ENCODE measurements at places on chromosomes 5 and 9.

DNA sequence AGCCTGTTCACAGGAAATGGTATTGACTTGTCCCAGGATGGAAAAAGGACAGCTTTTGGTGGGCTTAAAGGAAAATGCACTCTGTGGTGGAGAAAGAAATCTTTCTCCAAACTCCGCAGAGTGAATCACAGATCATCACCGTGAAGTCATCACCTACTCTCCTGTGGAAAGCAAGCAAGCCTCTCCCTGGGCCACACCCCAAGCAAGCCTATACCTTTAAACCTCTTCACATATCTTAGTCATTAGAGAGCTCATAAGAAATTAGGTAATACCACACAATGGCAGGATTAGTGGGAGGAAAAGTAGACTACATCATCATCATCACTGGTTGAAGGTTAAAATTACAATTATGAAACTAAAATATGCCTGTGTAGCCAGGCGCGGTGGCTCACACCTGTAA is 23.2 kb downstream of the TLE1 start:
- DNase-seq, result no peak

DNA sequence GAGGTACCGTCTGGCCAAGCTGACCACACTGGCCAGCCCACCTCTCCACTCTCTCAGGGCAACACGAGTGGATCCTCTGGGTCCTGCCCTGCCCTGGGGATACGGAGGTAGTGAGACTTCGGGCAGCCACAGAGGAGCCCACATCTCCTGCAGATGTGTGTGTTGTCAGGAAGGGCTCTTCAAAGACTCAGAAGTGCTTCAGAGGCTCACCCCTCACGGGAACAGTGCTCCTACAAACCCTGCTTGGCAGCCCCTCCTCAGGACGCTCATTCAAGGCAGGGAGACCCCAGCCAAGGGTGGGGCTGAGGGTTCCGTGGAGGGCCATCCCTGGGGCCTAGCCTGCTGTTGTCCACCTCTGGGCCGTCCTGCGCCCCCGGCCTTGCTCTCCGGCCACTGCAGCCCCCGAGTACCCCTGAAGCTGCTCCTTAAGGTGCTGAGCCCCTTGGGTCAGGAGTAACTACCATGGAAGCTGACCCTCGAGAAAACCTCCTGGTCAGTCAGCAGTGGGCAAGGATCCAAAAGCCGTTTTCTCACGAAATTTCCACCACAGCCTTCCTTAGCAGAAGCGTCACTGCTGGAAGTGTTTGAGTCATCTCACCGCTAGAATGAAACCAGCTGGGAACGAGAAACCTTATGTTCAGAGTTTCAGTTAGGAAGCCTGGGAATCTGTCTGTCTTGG is 23.2 kb upstream of the LRRC14B start:
- DNase-seq, result no peak

- DNase-seq, result no peak
Observed at GRCh38 chr5:102937894-102938293, 182.0 kb downstream of the GIN1 start.

- no peak for DNase-seq
Observed at GRCh38 chr5:94125107-94125506, 383.7 kb upstream of the POU5F2 start.

DNA sequence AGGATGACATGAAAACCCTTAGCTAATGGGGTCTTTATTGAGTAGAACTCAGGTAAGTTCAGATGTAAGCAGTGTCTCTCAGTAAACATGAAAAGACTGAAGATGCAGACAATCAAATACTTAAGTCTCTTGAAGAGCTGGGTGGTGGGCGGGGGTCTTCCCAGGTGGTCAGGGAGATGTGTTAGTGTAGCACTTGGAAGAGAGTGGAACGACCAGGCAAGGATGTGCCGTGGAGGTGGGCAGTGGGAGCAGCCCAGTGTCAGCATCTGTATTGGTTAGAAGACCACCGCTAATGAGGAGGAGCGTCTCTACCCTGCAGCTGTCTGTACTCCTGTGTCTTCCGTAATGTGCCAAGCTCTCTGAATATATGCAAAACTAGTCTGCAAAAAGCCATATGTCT is 4.4 kb downstream of the S1PR3 start:
- no peak for DNase-seq

DNA sequence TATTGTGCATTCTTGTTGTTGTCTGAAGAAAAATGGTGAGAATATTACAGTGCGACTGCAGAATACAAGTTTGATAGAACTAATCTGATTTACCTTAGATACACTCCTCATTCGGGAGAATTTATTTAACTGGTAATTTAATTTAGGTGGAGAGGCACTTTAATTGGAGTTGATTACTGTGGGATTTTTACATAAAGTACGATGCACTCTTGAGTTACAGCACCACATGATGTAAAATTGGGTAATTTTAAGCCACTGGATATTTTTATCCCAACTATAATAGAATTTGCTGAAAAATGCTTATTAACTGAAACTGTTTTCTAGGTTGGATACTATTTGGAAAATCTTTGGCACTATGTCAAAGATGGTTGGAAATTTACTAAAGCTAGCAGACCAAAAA is 35.4 kb upstream of the ALDOB start:
- no peak for DNase-seq

DNA sequence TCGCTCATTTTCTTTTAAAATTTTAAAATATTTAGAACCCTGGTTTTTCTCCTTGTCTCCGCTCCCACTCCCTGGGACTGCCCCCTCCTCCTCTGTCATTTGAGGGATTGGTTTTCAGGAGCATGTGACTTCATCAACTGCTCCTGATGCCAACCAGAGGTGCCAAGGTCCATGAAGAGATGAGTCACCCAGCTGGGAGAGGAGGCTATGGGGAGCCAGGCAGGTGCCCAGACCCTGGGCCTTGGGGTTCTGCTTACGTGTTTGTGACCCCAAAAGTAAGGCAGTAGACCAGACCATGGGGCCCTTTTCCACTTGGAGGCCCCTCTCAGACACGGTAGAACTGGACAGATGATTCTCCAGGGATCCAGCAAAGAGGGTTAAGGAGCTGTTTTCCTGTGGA is 167.0 kb downstream of the FGF18 start:
- DNase-seq, result no peak

- no peak for DNase-seq
Observed at GRCh38 chr5:164663198-164663989, 1158.0 kb downstream of the MAT2B start.

GRCh38 chr5:11734369-11734768 is 169.9 kb downstream of the CTNND2 start:
- DNase-seq, result no peak

- DNase-seq, result no peak
Observed at GRCh38 chr9:127874301-127875221, 2.9 kb downstream of the AK1 start.

GRCh38 chr9:122164286-122164685 is 4.6 kb downstream of the MORN5 start:
- no peak for DNase-seq

GRCh38 chr5:77630114-77630680 is 8.3 kb downstream of the OTP start:
- DNase-seq, result peak; percentile 80

DNA sequence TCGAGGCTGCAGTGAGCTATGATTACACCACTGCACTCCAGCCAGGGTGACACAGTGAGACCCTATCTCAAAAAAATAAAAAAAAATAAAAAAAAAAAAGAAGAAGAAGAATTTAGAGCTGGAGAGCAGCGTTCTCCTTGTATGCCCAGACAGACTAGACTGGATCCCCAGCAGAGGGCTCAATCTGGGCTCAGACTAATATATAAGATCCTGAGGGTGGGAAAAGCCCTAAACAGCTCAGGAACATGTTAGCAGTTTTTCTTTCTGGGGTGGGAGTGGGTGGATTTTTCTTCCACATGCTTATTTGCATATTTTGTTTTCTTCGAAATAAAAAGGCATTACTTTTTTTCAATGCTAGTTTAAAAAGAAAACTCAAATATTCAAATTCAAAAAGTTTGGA is 904 bp upstream of the BSPRY start:
- DNase-seq, result no peak

DNA sequence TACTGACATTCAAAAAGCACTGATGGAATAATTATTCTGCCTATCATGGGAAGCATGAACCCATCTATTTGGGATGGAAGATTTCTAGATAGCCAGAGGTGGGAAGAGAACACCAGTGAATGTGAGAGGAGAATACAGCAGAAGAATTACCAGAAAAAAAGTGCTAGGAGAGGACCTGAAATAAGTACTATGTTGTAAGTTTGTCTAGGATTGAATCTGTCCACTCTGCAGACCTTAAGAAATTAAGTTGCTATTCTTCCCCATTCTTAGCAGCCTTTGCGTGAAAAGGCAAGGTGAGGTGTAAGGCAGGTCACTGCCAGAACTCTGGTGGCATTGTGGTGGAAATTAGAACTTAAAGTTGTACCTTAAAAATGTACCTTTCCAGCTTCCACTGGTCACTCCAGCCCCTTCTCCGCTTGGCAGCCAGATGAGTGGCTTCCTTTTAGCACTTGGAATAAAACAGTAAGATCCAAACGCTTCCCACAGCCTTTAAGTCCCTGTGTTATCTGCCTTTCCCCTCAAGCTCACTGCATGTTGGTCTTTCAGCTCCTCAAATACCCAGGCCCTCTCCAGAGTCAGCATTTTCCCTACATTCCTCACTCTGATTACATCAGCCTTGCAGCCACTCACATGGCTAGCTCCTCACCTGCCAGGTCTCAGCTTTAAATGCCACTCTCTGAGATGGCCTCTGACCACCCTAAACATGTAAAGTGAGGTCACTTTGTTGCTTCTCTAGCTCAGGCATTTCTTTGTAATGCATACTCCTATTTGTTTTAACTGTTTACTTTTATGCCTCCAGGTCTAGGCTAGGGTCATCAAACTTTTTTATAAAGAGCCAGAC is 253.0 kb downstream of the EPB41L4A start:
- DNase-seq, result peak; percentile 35

DNA sequence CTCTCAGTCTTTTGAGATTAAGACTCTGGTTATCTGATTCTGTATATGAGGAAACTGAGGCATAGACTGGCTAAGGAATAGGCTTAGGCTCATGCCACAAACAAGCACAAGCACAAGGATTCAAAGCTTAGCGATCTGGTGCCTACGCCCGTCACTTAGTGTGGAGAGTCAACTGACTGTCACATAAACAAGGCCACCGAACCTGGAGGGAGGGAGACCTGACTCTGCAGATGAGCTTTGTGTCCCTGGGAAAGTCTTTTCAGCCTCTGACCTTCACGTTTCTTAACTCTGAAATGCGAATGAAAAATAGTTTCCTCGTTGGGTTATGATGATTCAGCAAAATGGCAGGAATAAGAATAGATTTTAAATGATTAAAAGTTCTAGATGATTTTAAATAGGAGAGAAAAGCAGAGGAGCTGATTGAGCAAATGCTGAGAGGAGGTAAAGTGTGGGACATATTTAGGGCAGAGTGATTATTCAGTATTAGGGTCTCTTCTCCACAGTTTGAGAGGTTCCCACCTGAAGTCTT is 135.4 kb downstream of the GRIA1 start:
- no peak for DNase-seq

DNA sequence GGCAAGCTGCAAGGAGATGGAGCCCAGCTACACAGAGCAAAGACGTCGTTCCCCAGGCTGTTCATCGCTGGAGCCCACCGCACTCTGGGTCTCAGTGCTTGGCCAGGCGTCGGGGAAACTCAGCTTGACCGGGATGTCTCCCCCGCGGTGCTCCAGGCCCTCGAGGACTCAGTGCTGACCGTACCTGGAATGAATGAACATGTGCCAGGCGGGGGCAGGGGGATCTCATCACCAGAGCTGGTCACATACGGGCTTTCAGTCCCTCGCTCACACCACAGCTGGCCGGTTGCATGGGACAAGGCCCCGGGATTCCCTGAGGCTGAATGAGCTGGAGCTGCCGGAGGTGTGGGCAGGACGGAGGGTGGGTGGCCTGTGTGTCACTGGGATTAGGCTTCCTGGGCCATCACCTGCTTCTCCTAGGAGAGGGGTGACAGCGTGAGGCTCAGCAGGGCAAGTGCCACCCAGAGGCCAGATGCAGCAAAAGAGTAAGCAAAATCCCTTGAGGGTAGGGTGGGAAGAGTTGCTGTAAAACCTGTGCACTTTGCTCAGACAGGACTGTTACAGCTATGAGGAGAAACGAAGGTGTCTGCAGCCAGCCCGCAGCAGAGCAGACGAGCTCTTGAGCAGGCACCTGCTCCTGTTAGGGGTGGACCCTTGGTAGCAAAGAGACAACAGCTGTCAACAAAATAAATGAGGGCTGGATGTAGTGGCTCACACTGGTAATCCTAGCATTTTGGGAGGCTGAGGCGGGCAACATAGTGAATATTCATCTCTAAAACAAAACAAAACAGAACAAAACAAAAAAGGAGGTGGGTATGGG is 70.7 kb upstream of the RAPGEF1 start:
- DNase-seq, result peak; percentile 0

GRCh38 chr5:174141398-174141797 is 95.9 kb downstream of the NSG2 start:
- no peak for DNase-seq

DNA sequence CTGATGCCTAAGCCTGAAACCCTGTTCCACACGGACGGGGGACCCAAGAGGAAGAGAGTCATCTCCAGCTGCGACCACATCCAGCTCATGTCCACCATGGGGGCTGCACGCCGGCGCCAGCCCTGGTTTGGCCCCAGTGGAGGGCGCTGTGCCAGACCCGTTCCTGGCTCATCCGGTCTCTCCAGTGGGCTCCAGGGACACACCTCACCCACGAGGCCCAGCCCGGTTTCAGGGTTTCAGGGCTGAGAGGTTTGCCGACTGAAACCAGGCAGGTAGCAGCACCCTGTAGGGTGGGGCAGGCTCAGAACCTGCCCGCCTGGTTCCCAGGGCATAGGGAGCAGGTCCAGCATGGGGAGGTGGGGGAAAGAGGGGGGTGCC is 71.4 kb upstream of the STXBP1 start:
- DNase-seq, result no peak

GRCh38 chr5:122091936-122092600 is 14.0 kb upstream of the LOX start:
- DNase-seq, result peak; percentile 6

DNA sequence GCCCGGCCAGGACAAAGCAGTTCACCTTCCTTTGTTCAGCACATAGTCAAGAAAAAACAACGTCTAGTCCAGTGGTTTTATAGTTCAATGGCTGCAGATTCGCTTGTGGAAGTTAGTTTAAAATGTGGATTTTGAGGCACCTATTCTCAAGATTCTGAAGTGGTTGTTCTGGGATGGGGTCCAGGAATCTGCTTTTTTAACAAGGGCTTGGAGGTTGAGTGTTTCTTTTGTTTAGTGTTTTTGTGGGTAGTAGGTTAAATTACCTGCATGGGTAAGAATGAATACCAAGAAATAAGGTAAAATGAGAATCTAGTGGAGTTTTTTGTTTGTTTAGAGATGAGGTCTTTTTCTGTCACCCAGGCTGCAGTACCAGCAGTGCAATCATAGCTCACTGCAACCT is 28.4 kb upstream of the NADK2 start:
- DNase-seq, result no peak

GRCh38 chr9:131892162-131892707 is 152.4 kb upstream of the RAPGEF1 start:
- no peak for DNase-seq

- DNase-seq, result peak; percentile 80
Observed at GRCh38 chr5:135332519-135333150, 66.4 kb downstream of the MACROH2A1 start.

- DNase-seq, result no peak
Observed at GRCh38 chr5:1231354-1231905, 6.2 kb downstream of the SLC6A18 start.

- DNase-seq, result no peak
Observed at GRCh38 chr5:11449966-11450365, 454.3 kb downstream of the CTNND2 start.

- no peak for DNase-seq
Observed at GRCh38 chr5:150633429-150633828, 7.0 kb upstream of the SYNPO start.
